ENCODE measurements at places on chromosomes 6 and 20.
A peak's percentile ranks its signal among the peaks of the same experiment; 100 is the strongest.

GRCh38 chr6:7073821-7074525 is 33.8 kb upstream of the RREB1 start:
- no peak for DNase-seq

DNA sequence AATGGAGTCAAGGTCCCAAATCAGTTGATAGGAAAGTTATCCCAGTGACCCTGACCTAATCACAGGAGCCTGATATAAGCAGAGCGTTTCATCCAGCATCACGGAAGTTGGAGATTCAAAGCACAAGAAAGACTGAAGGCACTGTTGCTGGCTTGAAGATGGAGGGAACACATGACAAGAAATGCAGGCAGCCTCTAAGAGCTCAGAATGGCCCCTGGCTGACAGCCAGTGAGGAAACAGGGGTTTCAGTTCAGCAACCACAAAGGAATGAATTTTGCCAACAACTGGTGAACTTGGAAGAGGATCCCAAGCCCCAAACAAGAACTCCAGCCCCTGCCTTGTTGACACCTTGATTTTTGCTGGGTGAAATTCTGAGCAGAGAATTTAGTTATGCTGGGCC is 778.5 kb downstream of the MAFB start:
- DNase-seq = no peak

- no peak for DNase-seq
These were observed 213.6 kb upstream of the PLCB4 start for GRCh38 chr20:8855315-8855714.

DNA sequence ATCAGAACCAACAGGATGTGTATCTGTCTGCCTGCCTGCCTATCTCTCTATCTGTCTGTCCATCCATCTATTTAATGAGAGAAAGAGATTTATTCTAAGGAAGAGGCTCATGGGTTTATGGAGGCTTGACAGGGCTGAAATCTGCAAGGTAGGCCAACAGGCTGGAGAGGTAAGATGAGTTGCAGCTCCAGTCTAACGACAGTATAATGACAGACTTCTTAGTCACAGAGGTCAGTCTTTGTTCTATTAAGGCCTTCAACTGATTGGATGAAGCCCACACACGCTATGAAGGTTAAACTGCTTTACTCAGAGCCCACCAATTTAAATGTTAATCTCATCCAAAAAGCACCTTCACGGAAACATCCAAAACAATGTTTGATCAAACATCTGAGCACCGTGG is 100.3 kb upstream of the ENPP5 start:
- no peak for DNase-seq

- DNase-seq = no peak
These were observed 789.1 kb upstream of the HS3ST5 start for GRCh38 chr6:115131709-115132490.

DNA sequence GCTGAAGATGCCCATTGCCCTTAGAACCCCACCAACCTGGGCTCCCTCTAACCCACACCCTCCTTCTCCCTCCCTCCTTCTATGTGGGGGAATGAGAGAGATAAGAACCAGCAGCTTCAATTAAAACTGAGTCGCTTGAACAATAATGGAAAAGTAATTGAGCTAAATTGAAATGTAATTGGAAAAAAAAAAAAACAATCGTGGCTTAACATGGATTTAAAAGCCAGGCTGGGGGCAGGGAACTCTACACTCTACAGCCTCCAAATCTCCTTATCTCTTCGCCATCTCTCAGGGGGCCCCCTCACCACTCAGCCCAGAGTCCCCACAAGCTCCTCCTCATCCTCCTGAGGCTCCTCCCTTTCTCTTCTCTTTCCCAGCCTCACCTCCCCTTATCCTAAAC is 83.2 kb downstream of the MDGA1 start:
- no peak for DNase-seq

DNA sequence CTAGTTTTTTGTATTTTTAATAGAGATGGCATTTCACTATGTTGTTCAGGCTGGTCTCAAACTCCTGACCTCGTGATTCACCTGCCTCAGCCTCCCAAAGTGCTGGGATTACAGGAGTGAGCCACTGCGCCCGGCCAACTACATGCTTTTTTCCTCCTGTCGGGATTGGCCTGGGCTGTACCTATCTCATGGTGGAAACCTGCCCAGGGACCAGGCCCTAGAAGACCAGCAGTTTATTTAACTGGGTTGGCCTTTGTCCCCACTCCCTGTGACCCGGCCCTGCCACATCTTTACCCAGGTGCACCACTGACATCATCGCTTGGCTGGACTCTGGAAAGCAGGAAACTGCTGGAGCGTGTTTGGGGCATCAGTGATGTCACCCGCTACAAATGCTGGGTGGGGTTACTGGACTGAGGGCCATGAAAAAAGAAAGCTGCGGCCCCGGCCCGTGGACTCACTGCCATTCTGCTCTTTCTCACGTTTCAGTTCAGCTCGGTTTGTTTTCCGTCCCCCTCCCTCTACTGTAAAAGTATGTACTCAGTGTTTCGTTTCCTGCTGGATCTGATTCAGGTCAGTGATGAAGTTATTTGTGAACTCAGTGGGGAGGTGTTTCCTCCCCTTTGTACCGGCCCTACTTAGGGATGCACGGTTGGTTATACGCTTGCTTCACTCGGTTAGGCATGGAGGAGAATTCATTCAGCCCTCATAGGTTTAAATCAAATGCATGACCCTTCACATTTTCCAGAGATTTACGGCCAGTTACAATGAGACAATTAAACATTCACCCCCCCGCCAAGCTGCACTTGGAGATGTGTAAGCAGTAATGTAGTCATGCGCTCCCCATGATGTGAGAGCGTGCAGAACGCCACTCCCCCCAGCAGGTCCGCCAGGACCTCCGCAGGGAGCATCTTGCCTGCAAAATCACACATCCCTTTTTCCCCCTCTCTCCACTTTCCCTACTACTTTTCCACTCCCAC is 179.3 kb downstream of the MTHFD1L start:
- peak; percentile 38 for DNase-seq

DNA sequence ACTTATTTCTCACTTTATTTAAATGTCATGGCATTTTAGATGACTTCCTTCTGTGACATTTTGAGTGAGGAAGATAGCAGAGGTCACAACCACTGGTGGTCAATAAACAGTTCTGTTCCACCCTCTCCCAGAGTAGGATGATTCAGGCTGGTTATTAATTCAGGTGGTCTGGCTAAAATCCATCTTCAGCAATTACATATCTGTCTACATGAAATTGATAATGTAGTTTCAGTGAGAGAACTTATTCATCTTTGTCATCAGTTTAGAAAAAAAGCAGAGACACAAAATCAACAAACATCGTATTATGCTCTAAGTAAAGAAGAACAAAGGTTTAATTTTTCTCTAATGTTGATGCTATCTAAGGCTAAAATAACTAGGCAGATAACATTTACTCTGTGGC is 525.5 kb downstream of the TENT5A start:
- DNase-seq = no peak

- no peak for DNase-seq
These were observed 29.1 kb upstream of the APCDD1L start for GRCh38 chr20:58544286-58544685.

DNA sequence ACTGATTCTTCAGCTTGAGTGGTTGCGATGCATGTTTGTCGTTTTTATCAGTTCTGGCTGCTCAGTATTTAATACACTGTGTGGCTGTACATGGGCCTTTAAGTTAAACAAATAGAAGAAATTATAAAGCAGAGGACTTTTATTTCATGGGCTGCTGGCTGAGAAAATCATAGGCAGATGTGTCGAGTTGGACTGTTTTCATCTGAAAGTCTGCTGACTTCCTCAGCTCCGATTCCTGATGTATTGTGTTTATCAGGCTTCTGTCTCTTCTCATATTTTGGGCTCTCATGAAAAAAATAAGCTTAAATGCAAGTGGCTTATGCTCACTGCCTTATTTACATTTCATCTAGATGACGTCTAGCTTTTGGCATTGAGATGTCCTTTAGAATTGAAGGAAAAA is 129.5 kb upstream of the GGTLC1 start:
- DNase-seq = no peak

GRCh38 chr6:111803804-111804203 is 69.4 kb downstream of the FYN start:
- no peak for DNase-seq

GRCh38 chr6:139251045-139251690 is 40.6 kb downstream of the TXLNB start:
- DNase-seq = no peak

DNA sequence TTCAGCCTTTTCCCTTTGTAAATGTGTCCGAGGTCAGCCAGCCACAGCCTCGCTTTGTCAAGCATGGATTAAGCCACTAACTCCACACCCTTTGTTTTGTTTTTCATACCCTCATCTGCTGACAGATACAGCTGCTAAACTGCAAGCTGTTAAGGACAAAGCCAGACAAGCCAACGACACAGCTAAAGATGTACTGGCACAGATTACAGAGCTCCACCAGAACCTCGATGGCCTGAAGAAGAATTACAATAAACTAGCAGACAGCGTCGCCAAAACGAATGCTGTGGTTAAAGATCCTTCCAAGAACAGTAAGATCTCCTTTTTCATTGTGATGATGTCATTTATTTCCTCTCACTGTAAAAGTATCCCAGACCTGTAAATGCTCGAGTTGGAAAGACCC is 269.3 kb downstream of the ARHGAP18 start:
- no peak for DNase-seq

DNA sequence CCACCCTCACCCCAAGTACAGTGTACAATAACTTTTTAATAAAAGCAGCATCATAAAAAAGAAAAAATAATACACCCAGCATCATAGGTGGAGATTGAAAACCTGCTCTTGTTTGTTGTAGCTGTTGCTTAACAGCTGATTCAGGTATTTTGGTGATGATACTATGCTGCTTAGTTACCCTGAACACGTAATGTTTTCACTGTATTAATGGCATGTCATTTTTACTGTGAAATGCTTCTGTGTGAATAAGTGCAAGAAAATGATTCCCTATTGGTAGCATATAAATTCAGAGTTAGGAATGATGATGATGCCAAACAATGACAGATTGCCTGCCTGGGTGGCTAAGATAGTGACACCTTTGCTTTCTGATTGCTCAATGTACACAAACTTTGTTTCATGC is 405.7 kb downstream of the HDGFL1 start:
- DNase-seq = no peak
